ENCODE measurements at places on chromosomes 6 and 20. TPM values are rescaled to one million over a fixed set of nuclear protein-coding genes. Genes with fewer than 3 reads are reported as not detected.

OR2H1 gene
- not detected for total RNA-seq

ZBTB46 gene
- 28.6 TPM for total RNA-seq

GRCh38 chr20:17624070-17624469 lies 54.2 kb downstream of the DSTN start:
- no peak for DNase-seq

- no peak for DNase-seq
Observed at GRCh38 chr6:167665698-167666330, 160.9 kb upstream of the AFDN start.

DNA sequence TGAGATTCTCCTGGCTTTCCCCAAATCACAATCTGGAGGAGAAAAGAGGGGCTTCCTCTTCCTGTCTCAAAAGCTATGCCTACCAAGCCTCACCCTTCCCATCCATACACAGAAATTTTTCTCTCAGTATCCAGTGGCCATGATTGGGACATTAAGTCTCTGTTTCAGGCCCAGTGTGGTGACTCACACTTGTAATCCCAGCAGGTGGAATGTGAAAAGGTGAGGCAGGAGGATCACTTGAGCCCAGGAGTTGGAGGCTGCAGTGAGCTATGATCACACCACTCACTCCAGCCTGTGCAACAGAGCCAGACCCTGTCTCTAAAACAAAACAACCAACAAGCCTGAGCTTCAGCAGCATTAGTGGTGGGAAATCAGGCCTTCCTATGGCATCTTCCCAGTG lies 210.0 kb downstream of the OGFRL1 start:
- DNase-seq: no peak

DNA sequence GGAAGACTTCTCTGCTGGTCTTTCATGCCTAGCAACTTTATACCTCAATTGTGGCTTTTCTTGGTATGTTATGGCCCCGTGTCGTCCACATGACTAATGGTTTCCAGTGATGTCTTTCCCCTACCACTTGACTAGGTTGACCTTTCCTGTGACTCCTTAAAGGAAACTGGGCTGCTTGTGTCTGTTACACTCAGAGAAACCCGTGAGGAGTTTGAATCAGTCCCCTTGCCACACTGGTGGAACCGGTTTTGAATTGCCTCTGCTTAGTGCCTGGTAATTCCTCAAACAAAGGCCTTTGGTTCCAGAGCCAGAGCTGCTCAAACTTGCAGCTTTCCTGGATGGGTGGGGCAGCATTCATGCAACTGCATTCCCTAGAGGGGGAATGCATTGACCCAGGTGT lies 21.9 kb downstream of the ECT2L start:
- peak; percentile 82 for DNase-seq

DNA sequence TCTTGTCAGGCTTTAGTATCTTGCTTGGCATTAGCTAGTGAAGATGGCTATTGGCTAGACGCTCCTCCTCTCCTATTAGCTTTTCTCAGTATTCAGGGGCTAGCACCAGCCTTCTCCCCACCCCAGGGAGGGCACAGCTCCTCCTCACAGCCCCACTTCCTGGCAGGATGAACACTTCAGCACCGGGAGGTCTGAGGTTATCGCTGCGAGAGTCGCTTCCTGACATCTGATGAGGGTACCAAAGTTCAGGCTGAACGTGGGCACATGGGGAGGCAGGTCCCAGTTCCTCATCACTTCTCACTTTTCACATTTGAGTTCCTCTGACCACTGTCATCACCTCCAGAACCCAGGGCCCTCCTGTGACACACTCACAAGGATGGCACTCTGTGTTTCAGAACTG lies 66.6 kb downstream of the LAMA4 start:
- no peak for DNase-seq

DNA sequence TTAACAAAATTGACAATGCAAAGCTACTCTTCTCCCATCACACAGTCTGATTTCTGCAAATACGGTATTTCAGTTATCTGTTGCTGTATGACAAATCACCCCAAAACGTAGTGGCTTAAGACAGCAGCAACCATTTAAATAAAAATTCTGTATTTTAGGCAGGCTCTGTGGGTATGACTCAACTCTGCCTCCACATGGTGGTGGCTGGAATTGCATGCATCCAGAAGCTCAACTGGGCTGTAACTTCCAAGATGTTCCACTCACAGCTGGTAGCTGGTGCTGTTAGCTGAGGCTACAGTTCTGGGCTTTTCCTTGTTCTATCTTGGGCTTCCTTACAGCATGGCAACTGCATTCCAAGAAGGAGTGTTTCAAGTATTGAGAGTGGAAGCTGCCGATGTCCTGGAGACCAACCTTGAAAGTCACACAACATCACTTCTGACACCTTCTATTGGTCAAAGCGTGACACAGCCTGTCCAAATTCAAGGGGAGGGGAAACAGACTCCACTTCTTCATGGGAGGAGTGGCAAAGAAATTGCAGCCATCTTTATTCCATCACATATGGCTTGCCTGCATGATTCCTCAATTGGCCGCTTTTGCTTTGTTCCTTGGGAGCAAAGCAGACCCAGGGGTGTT lies 39.7 kb upstream of the TULP1 start:
- DNase-seq: no peak

- peak; percentile 13 for DNase-seq
Observed at GRCh38 chr20:39523405-39523804, 561.3 kb downstream of the DHX35 start.

GRCh38 chr6:140987364-140988155 lies 1145.2 kb upstream of the GJE1 start:
- DNase-seq: no peak

- DNase-seq: peak; percentile 35
Observed at GRCh38 chr6:41655646-41656001, 17.4 kb downstream of the MDFI start.

All from tongue (tissue), 3 donors.